Hepatocyte (in vitro differentiated cells): ENCODE measurements at places on chromosomes 3 and 15. TPM values are rescaled to one million over a fixed set of nuclear protein-coding genes. Genes with fewer than 3 reads are reported as not detected.

DNA sequence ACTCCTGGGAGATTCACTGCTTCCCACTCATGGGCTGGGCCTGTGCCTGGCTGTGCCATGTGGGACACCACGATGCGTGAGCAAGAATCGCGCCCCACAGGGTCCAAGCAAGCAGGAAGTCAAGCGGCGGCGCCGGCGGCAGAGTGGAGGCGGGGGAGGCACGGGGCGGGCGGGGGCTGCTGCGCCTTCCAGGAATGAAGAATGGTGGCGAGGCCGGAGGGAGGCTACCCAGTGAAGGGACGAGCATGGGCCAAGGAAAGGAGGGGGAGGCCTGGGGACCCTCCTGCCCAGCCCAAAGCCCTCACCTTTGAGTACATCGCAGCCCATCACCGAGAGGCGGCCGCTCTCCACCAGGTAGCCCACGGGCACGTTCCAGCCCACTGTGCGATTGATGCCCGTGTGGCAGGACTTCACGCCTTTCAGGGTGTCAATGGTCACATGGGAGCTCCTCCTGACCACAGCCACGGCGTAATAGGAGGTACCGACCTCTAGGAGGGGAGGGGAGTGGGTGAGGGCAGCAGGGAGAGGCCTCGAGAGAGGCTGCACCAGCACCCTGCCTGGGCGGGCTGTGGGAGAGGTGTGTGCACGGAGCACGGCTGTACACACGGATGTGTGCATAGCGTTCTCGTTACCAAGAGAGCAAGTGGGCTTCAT lies 5.5 kb downstream of the MELTF start:
- no peak overlapping the region for H3K4me3 ChIP-seq
- DNase-seq: peak; percentile 7
- H3K36me3 ChIP-seq: no peaks in the 10 kb centered on the region
- no peaks in the 10 kb centered on the region for H3K27me3 ChIP-seq
- H3K27ac ChIP-seq: no peak overlapping the region

DNA sequence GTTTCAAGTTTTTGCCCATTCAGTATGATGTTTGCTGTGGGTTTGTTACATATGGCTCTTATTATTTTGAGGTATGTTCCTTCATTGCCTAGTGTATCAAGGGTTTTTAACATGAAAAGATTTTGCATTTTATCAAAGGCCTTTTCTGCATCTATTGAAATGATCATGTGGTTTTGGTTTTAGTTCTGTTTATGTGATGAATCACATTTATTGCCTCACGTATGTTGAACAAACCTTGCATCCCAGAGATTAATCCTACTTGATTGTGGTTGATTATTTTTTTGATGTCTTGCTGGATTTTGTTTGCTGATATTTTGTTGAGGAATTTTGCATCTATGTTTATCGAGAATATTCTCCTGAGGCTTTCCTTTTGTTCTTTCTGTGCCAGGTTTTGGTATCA lies 39.4 kb downstream of the TMCO5A start:
- H3K4me1 ChIP-seq: no peaks in the 10 kb centered on the region
- no peak overlapping the region for H3K4me3 ChIP-seq
- H3K36me3 ChIP-seq: no peaks in the 10 kb centered on the region
- H3K27ac ChIP-seq: no peak overlapping the region
- no peak for DNase-seq

DNA sequence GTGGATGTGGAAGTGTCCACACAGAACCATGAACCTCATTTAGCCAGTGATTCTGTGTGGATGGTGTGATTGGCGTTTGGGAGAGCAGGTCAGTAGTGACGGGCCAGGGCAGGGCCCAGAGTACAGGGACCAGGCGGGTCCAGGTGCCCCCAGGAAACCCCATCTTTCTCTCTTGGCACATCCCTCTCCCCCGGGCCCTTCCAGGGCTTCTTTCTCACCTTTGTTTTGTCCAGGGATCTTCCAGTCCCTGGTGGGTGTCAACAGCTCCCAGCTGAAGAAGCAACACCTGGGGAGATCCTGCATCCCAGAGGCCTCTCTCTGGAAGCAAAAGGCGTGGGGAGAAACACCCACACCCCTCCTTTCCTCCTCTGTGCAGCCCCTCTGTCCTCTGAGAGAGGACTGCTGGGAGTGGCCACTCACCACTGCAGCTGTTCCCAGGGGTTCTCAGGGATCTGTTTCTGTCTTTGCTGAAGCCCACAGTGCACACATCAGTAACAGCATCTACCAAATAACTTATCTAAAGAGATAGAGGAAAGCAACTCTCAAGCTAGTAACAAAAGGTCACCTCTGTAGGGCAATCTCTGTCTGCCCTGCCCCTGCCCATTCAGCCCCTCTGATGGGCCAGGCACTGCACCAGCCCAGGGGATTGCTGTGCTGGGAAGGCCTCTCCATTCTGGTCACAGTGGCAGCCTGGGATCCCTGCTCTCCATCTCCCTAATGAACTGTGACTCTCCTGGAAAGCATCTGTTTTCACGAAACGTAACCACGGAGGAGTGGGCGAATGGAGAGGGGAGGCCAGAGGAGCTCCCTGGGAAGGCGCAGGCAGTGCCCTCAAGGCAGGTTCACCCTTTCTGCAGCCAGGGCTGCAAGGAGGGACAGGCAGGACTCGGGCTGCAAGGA lies 98.3 kb upstream of the ALDH1A3 start:
- no peaks in the 10 kb centered on the region for H3K36me3 ChIP-seq
- no peak overlapping the region for H3K4me3 ChIP-seq
- no peak for DNase-seq
- H3K4me1 ChIP-seq: no peaks in the 10 kb centered on the region

DNA sequence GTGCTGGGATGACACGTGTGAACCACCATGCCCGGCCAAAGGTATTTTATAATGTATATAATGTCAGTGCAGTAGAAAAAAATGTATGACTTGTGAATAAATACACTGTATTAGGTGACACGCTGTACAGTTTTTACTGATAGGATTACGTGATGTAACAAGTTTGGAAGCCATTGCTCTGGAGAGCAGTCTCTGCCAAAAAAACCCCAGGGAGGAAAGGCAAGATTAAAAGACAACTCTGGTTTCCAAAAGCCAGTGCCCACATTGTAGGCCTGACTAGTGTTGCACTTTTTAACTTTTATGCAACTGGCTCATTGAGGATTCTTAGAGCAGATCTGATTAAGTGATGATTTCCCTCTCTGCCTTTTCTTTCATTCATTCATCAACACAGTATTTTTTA lies 62.0 kb upstream of the SLC2A2 start:
- DNase-seq: no peak
- H3K36me3 ChIP-seq: no peaks in the 10 kb centered on the region
- H3K27me3 ChIP-seq: no peaks in the 10 kb centered on the region
- H3K27ac ChIP-seq: no peak overlapping the region
- H3K4me3 ChIP-seq: no peak overlapping the region

The LTK gene
- polyA plus RNA-seq: 1.1 and 1.2 TPM in 2 replicates
